ENCODE measurements at places on chromosomes 5 and 9.

- no peak for DNase-seq
Observed at GRCh38 chr5:610011-610743, 2.0 kb upstream of the CEP72 start.

DNA sequence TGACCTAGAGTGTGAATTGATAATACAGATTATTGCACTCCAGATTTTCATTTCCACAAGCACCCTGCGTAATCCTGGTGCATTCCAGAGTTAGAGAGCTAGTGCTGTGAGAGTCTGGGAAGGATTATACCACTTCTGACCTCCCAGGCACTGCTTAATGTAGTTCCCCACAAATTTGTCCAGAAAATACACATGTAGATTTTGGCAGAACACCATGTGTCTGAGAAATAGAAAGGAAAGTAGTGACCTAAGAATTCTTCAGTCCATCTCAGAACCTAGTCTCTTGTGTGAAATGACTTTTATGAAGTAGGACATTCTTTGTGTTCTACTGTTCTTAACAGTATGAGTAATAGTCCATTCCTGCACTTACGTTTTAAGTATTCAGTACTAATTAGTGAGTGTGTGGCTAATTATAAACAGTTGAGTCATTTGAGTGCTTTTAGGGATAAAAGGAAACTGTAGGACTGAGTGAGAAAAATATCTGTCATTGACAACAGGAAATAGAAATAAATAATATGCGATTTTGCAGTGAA lies 27.8 kb upstream of the PTPDC1 start:
- DNase-seq: peak; percentile 70

- no peak for DNase-seq
Observed at GRCh38 chr9:73805111-73805510, 653.4 kb downstream of the ANXA1 start.

DNA sequence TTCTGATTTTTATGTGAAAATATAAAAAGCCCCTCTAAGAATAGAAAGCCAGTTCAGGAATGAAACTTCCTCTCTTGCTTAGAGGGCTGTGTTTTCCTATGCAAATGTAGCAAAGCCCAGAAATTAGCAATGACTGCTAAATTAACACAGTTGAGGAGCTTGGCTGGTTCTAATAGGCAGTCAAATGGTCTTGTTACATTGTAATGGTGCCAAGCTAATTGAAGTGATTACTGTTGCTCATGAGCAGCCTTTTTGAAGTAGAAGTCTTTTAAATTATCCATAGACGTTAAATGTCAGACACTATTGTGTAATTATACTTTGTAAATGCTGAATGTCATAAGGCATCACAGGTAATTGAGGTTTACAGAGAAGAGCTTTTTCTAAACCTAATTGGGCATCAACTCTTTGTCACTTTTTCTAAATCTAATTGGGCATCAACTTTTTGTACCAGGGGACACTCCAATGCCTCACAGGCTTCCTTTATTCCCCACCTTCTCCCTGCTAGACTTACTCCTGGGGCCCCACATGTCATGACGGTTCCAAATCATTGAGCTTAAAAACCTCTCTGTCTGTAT lies 229.1 kb downstream of the PSAT1 start:
- no peak for DNase-seq

DNA sequence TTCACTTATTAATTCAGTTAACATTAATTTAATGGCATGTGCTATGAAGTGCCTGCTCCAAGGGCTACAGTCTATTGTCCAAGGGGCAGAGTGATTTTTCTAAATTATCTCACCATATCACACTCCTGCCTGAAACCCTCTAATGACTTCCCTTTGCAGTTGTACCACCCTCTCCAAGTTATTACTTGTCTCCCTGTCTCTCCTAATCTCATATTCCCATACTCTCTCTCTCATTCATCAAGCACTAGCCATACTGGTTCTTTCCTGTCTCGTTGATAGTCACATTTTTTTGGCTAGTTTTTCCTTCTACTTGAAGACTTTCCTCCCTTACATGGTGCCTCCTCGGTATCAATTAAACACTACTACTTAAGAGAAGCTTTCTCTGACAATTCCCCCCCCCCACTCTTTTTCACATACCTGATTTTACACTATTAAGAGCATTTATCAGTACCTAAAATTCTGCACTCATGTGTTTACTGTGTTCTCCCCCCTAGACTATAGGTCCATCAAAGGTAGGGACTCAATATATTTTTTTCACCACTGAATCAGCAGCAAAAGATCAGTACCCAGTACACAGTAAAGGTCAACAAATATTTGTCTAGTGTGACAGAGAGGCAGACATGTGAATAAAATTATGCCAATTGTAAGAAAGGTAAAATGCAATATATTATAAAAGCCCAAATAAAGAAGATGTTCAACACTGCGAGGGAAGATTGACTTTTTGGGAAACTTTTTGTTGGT lies 19.0 kb downstream of the RICTOR start:
- no peak for DNase-seq

- peak; percentile 40 for DNase-seq
Observed at GRCh38 chr5:131264451-131265099, 722 bp downstream of the CDC42SE2 start.

DNA sequence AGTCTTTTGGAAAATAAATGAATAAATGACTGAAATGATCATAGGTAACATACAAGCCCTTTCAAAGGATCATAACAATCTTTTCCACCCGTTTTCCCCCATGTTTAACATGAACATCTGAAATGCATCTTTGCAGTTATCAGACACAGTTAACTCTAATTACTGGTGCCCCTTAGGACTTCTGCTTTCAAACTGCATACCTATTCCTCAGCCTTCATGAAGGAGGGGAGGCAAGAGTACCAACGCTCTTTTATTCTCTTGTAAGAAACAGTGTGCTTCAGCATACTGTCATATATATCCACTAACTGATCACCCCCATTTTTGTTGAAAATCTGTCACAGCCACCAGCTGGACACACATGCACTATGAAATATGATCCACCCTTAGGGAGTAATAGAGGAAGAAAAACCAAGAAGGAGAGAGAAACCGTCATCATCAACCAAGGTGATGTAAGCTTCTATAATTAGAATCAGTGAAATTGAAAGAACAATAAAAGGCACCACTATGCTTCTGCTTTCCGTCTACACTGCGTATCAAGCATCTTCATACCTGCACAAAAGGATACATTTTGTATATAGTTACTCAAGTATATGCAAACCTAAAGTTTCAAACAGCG lies 98.7 kb downstream of the RAPGEF6 start:
- no peak for DNase-seq

GRCh38 chr5:112179290-112179689 lies 239.8 kb downstream of the EPB41L4A start:
- no peak for DNase-seq

GRCh38 chr9:19989213-19989612 lies 200.4 kb upstream of the SLC24A2 start:
- no peak for DNase-seq

- DNase-seq: no peak
Observed at GRCh38 chr5:10445352-10445751, 3.7 kb downstream of the ROPN1L start.

- DNase-seq: no peak
Observed at GRCh38 chr5:72785801-72786200, 30.7 kb upstream of the TNPO1 start.

- DNase-seq: no peak
Observed at GRCh38 chr5:75716715-75717081, 539 bp downstream of the POC5 start.

DNA sequence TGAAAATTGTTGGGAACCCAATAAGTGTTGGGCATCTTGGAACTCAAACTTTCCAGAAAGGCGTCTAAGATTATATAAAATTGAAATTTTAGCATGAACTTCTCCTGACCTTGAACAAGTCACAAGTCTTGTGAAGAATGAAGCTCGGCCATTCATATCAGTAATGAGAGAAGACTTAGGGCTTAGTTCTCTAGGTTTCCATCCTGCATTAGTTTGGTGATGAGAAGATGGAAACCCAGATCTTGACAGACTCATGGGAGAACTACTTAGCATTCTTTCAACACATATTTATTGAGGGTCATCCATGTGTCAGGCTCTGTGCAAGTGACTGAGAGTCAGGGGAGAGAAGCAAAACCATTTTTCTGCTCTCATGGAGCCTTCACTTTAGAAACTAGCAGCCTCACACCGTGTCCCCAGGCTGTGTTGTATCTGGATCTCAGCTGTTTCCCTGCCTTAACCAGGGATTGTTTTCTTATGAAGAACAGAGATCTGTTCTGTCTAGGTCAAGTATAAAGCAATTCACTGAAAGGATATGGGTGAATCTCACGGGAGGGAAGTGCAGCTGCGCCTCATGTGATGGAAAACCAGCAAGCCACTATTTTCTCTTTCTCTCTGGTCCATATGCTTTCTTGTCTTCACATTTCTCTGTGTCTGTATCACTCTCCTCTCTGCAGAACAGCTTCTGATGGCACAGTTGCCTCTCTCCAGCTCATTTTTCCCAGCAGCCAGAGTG lies 3.4 kb downstream of the GARNL3 start:
- DNase-seq: no peak

- DNase-seq: no peak
Observed at GRCh38 chr5:30878296-30878695, 315.2 kb upstream of the CDH6 start.

DNA sequence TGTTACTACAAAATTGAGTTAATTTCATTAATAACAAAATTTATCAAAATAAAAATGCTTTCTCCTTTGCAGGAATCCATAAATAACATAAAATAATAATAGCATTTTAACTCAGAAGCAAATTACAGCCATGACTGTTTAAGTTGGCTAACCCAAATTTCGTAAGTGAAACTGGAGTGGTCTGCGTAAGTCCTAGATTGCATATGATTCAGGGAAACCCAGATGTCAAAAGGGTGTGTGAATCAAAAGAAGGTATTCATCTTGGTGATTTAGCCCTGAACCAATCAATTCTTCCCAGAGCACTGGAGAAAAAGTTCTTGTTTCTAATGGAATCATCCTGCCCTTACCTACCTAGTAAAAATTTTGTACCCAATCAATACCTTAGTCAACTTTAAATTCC lies 547.6 kb downstream of the RAB3C start:
- DNase-seq: no peak

DNA sequence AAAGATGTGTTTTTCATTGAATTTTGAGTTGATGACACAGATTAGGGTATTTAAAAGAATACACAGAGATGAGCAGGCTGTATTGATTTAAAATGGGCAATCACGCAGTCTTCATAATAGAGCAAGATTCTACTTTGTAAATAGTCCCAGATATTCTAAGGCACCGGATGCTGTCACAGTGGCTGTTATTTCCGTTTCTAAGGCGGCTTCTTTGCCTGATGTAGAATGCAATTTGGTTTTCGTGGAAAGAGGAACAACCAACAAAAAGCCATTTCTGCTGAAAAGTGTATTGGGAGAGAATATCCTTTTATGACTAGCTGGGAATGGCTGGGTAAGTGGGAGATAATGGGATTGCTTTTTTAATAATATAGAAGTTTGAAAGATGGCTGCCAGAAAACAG lies 17.5 kb downstream of the PRKACG start:
- DNase-seq: no peak

- DNase-seq: peak; percentile 8
Observed at GRCh38 chr5:102481054-102481715, 17.6 kb downstream of the SLCO6A1 start.

GRCh38 chr5:137615171-137615775 lies 116.1 kb upstream of the SPOCK1 start:
- no peak for DNase-seq

- DNase-seq: no peak
Observed at GRCh38 chr9:7377489-7377888, 422.1 kb downstream of the DMAC1 start.

GRCh38 chr5:116880601-116881000 lies 306.0 kb upstream of the SEMA6A start:
- no peak for DNase-seq

DNA sequence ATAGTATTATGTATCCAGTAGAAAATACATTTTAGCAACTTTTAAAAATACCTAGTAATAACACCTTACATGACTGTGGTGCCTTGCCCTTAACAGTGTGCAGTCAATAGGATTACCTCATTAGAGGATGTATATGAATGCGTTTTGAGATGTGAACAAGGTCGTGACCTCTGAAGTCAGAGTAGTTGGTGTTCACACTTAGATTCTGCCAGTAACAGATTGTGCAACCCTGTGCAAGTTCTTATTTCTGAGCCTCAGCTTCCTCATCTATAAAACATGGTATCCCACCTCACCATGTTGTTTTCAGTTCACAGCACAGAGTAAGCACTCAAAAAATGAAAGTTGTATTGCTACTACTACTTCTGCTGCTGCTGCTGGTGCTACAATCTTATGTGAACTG lies 347.3 kb downstream of the KDM4C start:
- no peak for DNase-seq
